AG04450 (cell line): ENCODE measurements at places on chromosomes 12 and 14. TPM values are rescaled to one million over a fixed set of nuclear protein-coding genes. Genes with fewer than 3 reads are reported as not detected.

Gene NTN4
- 132 and 147 TPM in 2 replicates for polyA plus RNA-seq

Gene LPAR5
- not detected in 2 replicates for polyA plus RNA-seq

Gene SHMT2
- 266 and 314 TPM in 2 replicates for polyA plus RNA-seq

Gene POTEG
- polyA plus RNA-seq = not detected in 2 replicates

Gene ASPG
- not detected in 2 replicates for polyA plus RNA-seq

Gene FKBP11
- polyA plus RNA-seq = 85.9 and 99.2 TPM in 2 replicates
